ENCODE measurements at places on chromosomes 6 and 20.

DNA sequence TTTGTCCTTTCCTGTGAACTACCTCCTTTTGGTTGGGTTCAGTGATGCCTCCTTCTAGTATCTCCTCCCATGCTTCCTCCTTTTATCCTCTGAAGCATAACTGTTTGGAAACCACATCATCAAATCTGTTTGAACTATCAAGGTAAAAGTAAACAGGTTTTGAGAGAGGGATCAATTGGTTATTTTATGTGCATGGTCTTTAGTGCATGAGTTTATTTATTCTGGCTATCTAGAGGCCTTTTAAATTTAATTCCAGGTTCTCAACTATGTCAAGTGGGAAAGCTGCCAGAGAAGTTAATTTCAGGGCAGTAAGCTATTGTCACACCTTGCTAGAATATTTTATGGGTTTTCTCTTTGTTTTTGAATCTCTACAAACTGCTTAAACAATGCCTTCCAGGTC is 54.1 kb downstream of the WASF1 start:
- DNase-seq, result no peak

DNA sequence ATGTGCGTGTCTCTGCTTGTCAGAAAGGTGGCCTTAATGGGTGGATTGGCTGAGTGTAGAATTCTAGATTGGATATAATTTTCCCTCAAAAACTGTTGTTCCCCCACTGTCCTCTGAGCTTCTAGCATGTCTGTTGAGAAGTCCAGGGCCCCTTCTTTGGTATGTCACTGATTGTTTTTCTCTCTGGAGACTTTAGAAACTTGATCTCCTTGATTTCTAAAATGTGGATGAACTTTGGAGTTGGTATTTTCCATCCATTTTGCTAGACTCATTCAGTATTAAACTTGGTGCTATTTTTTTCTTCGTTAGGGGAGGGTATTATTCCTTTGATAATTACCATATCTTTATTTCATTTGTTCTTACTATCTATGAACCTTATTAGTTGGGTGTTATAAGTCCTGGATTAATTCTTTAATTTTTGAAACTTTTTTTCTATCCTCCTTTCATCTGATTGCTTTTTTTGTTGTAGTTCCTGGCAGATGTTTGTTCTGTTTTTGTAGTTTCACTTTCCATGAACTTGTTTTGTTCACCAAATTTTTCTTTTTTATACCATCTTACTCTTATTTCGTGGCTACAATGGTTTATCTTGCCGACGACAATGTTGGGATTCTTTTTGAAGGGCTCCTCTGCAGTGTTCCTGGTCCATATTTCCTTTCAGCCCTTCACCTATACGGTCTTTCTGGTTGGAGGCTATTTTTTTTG is 68.4 kb downstream of the ARID1B start:
- no peak for DNase-seq

- DNase-seq, result no peak
Measured at GRCh38 chr20:17643531-17644188, 38.4 kb downstream of the RRBP1 start.

DNA sequence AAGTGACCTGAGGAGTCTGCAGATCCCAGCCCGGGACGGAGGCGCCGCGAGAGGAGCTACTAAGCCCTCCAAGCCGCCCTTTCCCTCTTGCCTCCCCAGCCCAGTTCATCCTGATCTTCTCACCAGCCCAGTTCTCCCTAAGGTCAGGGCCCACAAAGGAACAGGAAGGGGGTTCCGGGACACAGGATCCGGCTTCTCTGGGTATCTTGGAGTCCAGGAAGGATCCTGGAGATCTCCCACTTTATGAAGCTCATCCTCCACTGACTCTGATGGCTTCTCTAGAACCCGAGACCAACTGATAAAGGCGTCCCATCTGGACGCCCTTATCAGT is 36.9 kb upstream of the HLA-C start:
- no peak for DNase-seq

DNA sequence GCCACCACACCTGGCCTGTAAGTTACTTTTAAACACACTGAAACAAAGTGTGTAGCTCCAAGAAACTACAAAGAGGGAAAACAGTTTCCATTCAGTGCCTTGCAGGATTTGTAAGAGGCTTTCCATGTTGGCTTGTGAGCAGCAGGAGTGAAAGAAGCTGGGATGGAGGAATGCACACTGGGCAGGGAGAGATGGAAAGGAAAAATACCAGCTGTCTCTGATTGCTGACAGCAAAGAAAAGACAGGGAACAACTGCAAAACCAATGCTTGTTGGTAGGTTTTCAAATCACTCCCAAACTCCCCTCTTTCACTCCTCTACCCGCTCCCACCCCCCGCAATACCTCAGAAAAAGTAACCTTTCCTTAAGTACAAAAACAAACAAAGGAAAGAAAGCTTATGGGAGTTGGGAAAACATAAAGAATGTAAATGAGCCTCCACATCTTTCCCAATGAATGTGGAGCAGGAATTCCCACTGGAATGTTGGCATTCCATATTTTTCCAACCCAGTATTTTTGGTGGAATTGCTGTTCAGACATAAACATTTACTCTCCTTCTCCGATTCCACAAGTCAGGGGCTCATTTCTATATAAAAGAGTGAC is 166.1 kb downstream of the THBS2 start:
- no peak for DNase-seq

GRCh38 chr6:79526897-79527296 is 10.3 kb downstream of the LCA5 start:
- DNase-seq, result no peak

- DNase-seq, result no peak
Measured at GRCh38 chr6:4358414-4359107, 223.2 kb upstream of the ECI2 start.

DNA sequence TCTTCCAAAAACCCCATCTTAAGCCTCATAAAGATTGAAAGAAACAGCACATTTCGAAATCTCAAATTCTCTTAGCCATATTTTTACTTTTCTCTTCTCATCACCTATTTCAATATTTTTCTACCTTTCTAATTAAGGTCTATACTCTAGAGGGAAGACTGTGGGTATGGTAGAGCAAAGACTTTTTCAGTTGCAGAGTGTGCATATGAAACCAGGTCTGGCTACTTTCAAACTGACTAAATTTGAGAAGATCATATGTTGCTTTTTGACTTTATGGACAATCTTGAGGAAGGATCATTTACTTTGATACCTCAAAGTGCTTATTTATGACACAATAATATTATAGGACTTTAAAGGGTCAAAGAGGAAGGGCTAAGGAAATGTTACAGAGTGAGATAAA is 20.7 kb downstream of the FILIP1 start:
- DNase-seq, result no peak

DNA sequence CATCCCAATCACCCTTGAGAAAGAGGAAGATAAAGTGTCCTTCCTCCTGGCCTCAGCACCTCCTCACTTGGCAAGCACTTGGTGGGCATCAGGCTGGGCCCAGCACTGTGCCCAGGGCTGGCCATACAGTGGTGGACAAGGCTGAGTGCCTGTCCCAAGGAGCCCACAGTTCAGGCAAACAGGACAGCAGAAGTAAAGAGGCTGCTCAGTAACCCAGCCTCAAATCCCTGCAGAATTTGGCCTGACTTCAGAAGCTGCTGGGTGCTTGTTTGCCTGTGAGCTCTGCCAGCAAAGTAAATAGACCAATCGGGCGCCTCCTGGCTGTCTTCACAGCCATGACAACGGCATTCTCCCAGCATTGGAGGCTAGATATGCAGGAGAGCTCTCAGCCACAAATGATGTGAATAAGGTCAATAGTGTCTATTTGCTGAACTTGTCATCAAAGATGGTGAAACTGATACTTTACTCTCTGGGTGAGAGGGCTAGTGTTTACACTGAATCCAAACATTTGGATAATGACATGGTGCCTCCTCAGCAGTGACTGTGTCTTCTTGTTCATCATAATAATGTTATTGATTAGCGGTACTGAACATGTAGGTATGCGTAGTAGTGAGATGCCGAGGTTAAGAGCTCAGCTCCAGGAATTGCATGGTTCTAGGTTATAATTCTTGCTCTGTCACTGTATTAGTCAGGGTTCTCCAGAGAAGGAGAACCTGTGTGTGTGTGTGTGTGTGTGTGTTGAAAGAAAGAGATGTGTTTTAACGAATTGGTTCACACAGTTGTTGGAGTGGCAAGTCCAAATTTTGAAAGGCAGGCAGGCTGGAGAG is 36.9 kb upstream of the FANCE start:
- peak; percentile 12 for DNase-seq

DNA sequence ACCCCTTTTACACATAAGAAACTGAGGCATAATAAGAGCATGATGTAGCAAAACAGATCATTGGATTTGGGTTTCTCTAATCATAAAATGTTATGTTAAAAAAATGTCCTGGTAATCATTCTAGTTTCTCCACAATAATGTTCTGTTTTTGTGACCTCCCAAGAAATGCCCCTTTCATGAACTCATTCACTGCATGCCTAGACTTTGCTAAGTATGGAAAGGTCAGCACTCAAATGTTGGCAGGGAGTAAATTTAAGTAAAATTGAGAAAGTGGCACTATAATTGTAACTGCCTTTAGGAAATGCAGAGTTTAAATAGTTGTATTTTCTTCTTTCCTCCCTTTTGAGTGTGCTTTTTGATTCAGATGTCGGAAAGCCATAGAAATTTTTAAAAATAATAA is 48.5 kb upstream of the ID4 start:
- no peak for DNase-seq

- DNase-seq, result no peak
Measured at GRCh38 chr6:133937909-133938308, 15.1 kb upstream of the TBPL1 start.

- DNase-seq, result no peak
Measured at GRCh38 chr6:39617026-39617425, 108.2 kb downstream of the KIF6 start.

DNA sequence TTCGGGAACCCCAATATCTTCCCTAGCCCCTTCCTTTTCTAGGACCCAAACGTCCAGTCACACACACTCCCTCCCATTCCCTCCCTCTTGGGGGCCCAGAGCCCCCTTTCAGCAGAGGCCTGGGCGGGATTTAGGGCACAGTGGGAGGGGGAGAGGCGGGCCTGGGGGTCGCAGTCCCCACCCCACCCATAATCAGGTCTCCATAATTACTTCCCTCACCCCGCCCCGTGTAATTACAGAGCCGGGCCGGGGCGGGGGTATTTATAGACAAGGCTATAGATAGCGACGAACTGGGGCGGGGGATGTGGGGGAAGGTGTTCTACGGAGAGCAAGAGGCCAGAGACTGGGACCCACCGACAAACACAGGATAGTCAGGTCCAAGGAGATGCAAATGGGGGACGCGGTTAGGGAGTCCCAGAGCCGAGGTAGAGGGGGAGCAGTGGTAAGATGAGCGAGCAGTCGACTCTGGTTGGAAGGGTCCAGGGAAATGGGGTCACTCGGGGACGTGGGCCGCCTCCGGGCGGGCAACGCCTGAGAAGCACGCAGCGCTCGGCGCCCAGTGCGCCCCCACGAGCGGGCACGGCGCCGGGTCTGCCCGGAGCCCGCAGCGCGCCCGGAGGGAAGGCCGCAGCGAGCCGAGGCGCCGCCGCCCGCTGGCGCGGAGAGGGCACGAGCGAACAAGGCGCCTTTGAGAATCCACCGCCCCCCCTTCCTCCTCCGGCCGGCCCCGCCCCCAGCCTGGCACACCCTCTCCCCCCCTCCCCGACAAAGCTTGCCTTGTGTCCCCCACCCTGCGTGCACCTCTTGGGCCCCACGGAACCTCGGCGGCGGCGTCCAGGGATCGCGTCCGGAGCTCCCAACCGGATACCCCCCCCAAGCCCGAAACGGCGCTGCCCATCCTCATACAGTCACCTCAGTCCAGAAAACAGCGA is 670 bp upstream of the COL11A2 start:
- no peak for DNase-seq

- DNase-seq, result no peak
Measured at GRCh38 chr6:29676981-29677601, 3.9 kb downstream of the ZFP57 start.

DNA sequence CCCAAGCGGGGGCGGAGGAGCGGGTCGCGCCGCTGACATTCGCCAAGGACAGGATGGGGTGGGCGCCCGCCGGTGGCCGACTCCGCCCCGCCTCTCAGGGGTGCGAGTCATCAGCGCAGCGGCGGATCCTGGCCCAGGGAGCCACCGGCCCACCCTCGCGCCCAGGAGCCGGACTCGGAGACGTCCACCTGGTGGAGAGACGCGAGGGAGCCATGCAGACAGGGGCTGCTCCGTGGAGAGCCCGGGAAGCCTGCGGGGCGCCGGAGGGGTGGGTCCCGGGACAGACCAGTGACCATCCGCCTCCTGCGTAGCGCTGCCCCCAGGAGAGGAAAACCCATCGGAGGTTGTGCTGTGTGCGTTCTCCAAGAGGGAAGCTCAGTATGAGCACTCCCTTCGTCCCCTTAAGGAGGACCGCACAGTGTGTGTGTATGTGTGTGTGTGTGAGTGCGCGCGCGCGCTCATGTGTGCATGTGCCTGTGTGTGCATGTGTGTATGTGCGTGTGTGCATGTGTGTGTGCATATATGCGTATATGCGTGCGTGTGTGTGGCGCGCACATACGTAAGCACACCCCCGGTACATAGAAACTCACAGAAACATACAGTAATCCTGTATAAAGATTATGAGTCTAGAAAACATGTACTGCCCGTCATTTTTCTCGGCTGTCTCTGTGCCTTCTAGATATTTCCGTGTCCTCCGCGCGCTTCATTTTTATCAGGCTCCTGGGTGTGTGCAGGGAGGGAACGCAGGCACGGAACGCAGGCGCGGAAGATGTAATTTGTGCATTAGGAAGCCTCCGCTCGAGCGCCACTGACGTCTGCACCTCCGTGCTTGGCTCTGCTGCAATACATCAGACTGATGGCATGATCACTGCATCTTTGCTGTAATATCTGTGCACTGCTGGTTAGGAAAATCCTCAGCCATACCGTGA is 158.9 kb downstream of the TBXT start:
- DNase-seq, result no peak

GRCh38 chr6:149111556-149112115 is 205.9 kb upstream of the TAB2 start:
- DNase-seq, result no peak

- no peak for DNase-seq
Measured at GRCh38 chr6:8082954-8083858, 19.0 kb upstream of the BLOC1S5 start.

GRCh38 chr6:142744836-142745235 is 200.1 kb downstream of the HIVEP2 start:
- no peak for DNase-seq

DNA sequence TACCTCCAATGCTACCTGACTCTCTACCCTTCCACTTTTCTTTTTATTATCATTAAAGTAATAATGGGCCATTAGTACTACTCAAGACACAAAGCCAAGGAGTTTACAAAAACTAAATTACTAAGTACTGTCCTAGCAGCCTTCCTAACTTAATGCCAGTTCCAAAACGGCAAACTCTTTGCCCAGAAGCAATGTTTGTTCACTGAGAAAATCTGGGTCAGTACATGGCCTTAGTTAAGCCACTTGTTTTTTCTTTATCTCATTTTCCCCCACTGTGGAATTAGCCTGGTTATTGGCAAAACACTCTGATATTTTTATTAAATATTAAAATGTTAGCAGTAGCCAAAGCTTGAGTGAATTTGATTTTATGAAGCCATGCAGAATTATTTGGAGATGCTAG is 242.4 kb downstream of the KCNQ5 start:
- DNase-seq, result no peak

- DNase-seq, result no peak
Measured at GRCh38 chr20:26169506-26169905, 472.9 kb upstream of the ZNF337 start.

GRCh38 chr6:132893772-132894490 is 79.6 kb downstream of the RPS12 start:
- DNase-seq, result no peak
